Stimulated activated CD8-positive, alpha-beta memory T cell treated with anti-CD3 and anti-CD28 coated beads, Interleukin-7, amount 100 ng/mL, for 4 hours (primary cell): ENCODE measurements at places on chromosomes 16 and 17.

- no peak for DNase-seq
These were observed 68.5 kb upstream of the ATP2A3 start for GRCh38 chr17:4032738-4033137.

DNA sequence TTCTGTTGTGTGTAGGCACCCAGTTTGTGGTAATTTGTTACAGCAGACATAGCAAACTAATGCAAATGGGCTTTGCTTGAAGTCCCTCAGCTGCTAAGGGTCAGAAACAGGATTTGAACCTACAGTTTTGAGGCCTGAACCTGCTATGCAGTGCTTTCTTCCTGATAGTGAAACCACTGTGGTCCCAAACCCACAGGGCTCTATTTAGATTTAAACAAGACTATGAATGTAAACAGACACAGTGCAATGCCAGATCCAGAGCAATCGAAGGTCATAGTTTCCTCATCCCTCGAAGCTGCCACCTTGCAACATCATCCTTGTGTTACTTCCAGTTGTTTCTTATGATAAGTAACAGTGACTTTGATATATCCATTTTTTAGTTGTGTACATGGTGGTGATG lies 630.2 kb downstream of the WWOX start:
- DNase-seq, result no peak

GRCh38 chr16:50887500-50888298 lies 145.8 kb downstream of the CYLD start:
- DNase-seq, result no peak

DNA sequence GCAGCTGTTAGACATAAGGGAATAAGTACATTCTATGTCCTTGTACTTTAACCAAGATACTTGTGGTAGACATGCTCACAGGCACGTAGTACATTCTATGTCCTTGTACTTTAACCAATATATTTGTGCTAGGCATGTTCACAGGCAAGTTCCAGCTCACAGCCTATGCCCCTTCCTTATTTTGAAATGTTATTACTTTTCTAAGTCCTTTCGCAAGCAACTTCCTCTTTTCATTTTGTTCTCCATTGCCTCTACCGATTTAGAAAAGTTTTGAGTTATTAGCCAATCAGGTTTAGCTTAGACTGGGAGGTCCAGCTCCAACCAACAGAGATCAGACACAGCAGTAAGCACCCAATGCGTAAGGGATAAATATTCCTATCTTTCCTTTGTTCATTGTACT lies 60.1 kb upstream of the NUDT7 start:
- DNase-seq, result no peak

- no peak for DNase-seq
These were observed 403.4 kb downstream of the WWOX start for GRCh38 chr16:78502812-78503350.

- DNase-seq, result peak; percentile 16
These were observed at the start of gene SLC46A1 for GRCh38 chr17:28405632-28406472. Gene SLC46A1, minus strand, starts transcription at chr17:28406212. Its CDS starts 98 bp downstream, at chr17:28406114.

DNA sequence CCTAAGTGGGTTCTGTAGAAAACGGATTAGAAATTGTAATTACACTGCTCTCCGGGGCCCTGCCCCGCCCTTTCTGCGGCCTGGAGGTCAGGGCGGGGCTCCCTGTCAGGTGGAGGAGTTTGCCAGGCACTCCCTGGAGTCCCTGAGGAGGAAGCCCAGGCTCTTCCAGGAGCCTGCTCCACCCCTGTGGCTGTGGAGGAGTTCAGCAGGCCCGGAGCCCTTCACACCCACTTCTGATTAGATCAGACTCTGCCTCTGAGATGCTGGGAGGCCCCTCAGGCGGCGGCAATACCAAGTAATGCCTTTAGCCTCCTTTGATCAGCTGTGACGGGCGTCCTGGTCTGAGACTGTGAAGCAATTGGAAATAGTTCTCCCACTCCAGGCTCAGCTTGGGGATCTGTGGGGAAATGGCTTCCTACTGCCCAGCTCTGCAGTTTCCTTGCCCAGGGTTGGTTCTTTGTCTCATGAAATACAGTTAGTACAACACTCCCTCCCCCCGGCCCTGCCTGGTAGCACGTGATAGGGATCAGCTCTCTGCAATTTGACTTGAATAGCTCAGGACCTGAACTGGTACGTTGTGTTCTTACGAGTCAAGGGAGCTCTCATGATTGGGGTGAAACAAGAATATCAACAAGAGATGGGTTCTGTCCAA lies 22.3 kb downstream of the BAIAP2 start:
- DNase-seq, result no peak

DNA sequence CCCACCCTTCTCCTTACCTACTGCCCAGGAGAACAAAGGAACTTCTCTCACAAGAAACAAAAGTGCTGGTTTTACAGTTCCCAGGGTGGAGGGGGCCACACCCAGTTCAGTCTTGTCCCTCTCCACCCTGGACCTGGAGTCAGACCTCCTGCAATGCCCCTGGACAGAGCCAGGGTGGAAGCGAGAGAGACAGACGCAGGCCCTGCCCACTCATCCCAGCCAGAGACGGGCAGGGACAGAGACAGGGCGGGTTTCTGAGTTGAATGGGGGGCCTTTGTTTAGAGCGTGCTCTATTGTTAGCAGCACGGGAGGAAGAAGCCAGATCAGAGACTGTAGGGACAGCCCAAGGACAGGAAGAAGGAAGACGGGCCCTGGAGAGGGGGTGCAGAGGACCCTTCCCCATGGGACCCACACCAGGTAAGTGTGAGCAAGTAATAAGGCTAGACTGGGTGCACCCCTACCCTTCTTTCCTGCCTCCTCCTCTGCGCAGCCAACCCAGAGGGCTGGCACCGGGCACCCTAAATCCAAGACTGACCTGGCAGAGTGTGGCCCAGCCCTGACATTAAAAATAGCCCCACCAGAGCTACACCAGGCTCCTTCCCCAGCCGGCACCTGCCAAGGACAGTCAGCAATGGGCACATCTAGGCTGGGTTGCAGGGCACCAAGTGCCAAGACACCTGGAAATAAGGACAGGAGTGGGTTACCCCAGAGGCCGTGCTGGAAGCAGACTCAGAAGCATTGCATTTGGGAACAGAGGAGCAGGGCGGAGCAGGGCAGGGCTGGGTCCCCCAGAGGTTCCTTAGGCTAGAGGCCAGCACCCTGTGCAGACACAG lies 10.9 kb downstream of the JUP start:
- no peak for DNase-seq

DNA sequence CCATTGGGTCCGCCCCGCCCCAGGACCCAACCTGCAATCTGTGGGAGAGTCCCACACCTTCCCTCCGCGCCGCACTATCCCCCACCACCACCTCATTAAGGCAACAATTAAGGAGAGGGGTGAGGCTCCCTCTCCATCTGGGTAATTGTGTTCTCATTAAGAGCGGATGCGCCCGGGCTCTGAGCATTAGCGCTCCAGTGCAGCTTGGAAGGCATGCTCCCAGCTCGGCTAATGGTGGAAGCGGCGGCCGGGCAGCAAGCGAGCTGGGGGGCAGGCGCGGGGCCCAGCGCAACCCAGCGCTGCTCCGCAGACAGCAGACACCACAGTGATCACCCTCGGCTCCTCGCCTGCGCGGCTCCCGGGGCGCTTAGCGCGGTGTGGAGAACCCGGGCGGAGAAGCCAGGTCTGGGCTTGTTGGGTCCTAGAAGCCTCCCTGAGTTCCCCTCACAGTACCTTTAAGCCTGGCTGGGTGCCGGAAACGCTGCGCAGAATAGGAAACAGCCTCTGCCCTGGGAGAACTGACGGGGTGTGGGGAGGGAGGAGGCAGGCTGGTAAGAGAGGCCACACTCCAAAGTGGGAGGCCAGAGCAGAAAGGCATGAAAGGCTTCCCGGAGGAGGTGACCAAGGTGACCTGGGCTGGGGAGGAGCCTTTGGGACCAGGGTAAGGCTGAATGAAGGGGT lies 6.4 kb downstream of the CBLN1 start:
- no peak for DNase-seq

DNA sequence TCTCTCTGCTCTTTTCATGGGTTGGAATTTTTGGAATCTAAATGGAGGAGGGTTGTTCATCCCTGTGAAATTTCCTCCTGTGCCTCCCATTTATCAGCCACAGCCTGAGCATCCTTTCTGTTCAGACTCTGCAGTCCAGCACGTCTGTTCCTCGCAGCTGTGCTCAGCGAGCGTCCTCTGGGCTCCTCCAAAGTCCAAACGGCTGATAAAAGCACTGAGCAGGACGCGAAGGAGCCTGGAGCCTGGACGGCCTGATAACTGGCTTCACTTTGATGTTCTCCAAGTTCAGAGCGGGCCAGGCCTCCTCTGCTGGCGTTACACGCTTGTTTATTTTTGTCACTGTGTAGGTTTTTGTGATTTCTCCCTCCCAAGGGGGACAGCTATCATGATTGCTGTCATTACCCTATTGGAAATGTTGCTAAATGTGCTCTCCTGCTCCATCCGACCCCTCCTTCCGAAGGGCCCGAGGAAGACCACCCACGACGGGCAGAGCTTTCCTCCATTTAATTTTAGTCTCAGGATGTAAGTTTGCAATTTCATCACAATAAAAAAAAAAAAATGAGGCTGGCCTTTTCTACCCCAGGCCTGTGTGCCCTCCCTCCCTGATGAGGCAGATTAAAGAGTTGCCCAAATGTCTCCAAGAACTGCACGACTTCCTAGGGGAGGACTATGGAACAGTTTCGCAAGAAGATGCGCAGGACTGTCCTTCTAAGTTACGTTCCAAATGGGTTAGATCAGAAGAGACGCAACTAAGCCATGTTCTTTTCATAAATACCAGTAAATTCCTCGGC lies 290.5 kb upstream of the FOXF1 start:
- no peak for DNase-seq

GRCh38 chr17:68290955-68291835 lies at the start of the genes ARSG and SLC16A6:
Gene ARSG, plus strand, starts transcription at chr17:68291495. Its CDS starts 15,999 bp downstream, at chr17:68307494.
Gene SLC16A6, minus strand, starts transcription at chr17:68291127. Its CDS starts 12,807 bp downstream, at chr17:68278320.
- peak; percentile 53 for DNase-seq

DNA sequence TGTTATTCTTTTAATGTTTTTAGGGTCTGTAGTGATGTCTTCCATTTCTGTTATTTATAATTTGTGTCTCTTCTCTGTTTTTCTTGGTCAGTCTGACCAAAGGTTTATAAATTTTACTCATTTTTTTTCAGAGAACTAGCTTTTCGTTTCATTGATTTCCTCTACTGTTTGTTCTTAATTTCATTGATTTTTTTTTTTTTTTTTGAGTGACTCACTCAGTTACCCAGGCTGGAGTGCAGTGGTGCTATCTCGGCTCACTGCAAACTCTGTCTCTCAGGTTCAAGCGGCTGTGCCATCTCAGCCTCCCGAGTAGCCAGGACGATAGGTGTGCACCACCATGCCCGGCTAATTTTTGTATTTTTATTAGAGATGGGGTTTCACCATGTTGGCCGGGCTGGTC lies 12.6 kb upstream of the UBTF start:
- DNase-seq, result no peak

DNA sequence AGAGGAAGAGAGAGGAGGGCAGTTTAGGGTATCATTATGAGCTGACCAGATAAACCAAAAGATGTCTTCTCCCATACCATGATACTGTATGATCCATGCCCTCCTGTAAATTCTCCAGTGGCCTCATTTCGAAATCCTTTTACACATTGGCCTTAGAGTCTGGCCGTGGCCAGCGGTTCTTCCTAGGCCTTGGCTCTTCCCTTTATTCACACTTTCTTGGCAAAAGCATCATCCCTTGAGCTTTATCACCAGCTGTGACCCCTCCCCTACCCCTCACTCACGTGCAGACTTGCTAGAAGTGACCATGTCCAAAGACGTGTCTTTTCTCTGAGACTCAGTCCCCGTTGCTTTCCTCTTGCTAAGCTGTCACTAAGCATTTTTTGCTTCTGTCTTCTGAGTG lies 22.8 kb downstream of the KATNIP start:
- no peak for DNase-seq

DNA sequence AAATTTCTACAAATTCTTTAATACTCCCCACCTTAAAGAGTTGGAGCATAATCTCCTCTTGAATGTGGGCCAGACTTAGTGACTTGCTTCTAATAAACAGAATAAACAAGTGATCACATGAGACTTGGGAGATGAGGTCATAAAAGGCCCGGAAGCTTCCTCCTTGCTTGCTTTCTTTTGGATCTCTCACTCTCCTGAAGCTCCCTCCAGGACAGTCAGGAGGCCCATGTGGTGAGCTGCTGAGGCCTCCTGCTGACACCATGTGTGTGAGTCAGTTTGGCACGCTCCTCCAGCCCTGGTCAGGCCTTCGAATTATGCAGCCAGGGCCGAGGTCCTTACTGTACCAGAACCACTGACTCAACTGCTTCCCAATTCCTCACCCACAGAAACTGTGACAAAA lies 53.2 kb downstream of the NDEL1 start:
- DNase-seq, result no peak

- DNase-seq, result no peak
These were observed 53.9 kb upstream of the NETO2 start for GRCh38 chr16:47197536-47198179.

GRCh38 chr17:68670967-68671693 lies 70.0 kb upstream of the FAM20A start:
- DNase-seq, result no peak

DNA sequence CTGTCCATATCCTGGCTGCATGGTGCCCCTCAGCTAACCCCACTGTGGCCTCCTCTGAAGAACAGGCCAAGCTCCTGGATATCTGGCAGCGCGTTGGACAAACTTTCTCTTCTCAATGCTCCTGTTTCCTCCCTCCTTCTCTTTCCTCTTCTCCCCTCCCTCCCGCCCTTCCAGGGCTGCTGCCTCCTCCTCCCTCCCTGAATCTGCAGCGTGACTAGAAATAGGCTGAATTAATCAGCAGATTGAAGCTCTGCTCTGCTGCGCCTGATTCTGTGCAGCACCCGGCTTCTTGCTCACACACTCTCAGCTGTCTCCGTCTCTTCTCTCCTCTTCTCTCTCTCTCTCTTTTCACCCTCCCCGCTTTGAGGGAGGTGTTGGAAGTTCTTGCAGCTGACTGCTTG lies 19.8 kb downstream of the TMEM94 start:
- DNase-seq, result no peak

DNA sequence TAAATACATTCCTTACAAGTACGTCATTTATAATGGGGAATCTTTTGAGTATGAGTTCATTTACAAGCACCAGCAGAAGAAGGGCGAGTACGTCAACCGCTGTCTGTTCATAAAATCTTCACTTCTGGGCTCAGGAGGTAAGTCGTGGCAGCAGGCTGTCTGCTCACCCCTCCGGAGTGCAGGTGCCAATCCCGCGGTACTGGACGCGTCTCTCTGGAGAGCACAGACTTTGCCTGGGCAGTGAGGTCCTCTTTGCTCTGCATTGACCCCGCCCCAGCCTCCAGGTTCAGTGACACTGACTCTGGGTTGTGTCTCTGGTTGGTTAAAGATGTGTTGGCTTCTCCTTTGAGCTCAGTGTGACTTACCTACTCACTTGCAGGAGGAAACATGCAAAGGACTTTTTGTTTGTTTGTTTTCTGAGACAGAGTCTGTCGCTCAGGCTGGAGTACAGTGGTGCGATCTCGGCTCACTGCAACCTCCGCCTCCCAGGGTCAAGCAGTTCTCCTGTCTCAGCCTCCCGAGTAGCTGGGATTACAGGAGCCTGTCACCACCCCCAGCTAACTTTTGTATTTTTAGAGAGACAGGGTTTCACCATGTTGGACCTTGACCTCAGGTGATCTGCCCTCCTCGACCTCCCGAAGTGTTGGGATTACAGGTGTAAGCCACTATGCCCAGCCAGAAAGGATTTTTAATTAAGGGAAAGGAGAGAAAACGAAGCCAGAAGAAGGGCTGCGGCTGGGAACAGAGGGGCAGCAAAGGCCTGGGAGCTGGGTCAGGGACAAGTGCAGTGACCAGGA lies 31.2 kb downstream of the RNF213 start:
- no peak for DNase-seq
